ENCODE measurements at places on chromosomes 7 and 10.

GRCh38 chr7:596819-597182 lies 77.2 kb upstream of the PDGFA start:
- no peak for DNase-seq

GRCh38 chr7:20401861-20402746 lies 71.4 kb downstream of the ITGB8 start:
- no peak for DNase-seq

GRCh38 chr10:49282879-49283341 lies 16.1 kb upstream of the C10orf71 start:
- no peak for DNase-seq

GRCh38 chr10:97919012-97919411 lies 69.4 kb downstream of the GOLGA7B start:
- no peak for DNase-seq

GRCh38 chr7:136803028-136803427 lies 65.4 kb upstream of the CHRM2 start:
- DNase-seq: no peak

DNA sequence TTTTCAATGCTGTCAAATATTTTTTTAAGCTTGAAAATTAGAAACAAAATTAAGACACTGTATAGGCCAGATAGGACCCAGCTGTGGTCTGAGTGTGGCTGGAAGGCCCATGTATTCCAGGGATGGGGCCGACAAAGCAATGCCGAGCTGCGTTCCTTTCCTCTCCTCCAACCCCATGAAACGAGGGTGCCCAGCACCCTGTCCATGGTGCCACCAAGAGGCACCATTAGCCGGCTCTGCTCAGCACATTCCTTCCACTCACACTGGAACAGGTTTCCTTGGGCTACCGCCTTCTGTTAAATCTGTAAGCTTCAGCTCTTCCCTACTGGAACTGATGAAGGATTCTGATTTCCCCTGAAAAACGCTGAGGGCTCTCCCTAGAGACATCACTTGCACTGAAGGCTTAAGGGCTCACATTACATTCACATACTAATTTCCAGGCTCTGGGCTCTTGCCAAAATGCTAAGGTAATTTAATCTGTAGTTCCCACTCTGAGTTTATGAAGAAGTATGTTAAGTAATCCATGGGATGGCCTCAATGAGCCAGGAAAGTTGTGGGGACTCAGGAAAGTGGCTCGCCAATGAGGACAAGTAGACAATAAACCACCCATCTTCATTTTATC lies 73.7 kb upstream of the CAMK2B start:
- no peak for DNase-seq
